Chondrocyte (in vitro differentiated cells): ENCODE measurements at places on chromosomes 5 and 9.

DNA sequence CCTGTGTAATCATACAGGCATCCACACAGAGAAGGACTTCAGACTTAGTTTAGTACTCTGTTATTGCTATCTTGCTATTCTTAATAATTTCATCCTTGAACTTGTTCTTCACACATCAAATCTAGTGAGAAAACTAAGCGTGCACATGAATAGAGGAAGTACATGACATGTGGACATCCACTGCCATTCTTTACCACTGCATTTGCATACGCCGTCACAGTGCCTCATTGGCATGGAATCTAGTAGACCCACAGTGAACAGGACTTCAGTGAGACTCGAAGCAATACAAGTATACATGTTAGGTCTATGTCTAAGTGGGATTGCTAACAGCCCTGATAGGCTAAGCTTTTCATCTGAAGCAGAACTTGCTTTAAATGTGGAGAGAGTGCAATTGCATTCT is 592.1 kb downstream of the TLE4 start:
- no peak for DNase-seq

DNA sequence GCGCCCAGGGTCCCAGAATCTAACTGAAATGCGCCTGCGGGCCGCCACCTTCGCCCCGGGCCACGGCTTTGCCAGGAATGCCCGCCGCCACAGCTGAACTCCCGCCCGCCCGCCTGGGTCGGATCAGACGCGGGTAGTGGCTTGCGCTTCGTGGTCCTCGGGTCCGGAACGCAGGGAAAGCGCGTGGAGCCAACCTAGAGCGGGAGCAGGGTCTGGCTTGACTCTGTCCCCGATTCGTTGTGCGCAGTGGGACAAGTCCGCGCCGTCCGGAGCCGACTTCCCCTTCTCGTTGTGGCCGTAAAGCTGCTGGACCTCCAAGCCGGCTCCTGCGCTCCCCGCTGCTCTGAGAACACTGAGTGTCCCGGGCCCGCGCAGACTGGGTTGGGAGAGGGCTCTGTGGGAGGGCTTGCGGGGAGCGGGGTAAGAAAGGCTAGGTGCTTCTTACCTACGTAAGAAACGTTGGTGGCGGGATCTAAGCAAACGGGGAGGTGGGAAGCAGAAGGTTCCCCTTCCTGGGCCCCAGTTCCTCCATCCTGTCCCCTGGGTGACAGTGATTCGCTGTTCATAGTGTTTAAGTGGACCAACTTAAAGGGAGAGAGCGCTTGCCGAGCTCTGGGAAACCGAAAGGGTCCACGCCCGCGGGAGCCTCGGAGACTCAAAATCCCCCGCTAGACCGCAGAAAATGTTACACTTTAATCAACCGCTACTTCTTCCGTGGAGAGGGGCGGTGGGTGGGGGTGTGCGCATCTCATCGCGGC is 4.4 kb upstream of the FOXE1 start:
- no peak for DNase-seq

DNA sequence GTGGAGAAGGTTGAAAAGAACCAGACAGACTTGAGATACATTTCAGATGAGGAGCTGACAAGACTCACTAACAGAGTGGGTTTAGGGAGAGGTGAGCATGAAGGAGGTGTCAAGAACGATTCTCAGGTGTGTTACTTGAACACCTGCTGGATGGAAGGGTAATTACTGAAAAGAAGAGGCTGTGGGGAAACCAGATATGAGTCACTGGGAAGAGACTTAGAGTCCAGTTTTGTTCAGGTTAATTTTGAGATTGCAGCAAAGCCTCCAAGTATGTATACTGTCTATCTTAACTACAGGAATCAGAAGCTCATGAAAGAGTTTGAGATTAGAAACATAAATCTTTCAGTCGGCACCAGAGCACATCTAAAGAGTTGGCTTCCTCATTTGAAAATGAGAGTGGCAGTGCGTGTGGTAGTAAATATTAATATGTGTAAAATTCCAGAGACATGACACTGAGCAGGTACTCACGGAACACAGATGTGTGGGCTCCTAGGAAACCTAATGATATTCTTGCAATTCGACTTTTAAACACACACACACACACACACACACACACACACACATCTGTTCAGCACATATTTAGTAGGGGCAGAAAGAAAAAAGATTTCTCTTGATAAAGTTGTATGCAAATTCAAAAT is 197.1 kb downstream of the CDH18 start:
- DNase-seq = no peak

GRCh38 chr5:38500573-38501260 is 55.7 kb downstream of the LIFR start:
- no peak for DNase-seq

- DNase-seq = no peak
Observed at GRCh38 chr5:177514541-177514940, 2.2 kb downstream of the DDX41 start.

DNA sequence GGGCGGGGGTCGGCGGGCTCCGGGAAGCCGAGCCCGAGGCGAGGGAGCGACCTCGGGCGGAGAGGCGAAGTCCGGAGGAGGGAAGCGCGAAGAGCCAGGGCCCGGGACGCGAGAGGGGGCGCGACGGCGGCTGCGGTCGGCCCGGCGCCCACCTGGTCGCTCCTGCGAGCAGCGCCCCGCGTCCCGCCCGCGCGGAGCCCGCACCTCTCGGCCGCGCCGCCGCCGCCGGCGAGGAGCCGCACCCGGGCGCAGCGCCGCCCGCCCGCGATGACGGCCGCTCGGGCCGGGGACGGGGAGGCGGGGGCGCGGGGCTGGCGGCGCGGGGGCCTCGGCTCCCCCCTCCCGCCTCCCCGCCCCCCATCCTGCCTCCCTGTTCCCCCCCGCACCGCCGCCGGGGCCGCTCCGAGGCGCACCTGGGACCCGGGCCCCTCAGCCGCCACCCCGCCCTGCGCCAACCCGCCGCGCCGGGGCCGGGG is 2.6 kb downstream of the NR5A1 start:
- DNase-seq = no peak

GRCh38 chr5:10702040-10702629 is 58.9 kb downstream of the DAP start:
- no peak for DNase-seq

- no peak for DNase-seq
Observed at GRCh38 chr9:114115654-114116125, 16.6 kb upstream of the KIF12 start.

GRCh38 chr9:84166891-84167290 is 173.7 kb downstream of the SLC28A3 start:
- no peak for DNase-seq

- peak; percentile 94 for DNase-seq
Observed at GRCh38 chr9:138120072-138120471, 242.5 kb downstream of the CACNA1B start.

DNA sequence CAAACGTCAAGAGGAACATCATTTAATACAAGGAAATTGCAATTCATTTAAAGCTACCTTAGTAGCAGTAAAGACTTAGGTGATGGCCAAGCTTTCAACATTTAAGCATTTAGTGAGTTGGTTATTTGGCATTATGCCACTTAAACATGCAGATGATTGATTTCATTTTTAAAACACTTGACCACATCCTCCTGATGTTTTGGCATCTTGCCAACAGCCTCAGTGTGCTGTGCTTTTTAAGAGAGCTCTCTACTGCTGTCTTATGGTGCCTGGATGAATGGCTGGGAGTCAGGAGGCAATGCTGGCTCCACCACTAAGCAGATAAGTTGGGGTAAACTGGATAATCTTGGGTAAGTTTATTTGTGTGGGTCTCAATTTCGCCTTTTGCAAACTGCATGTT is 364.5 kb downstream of the MAN2A1 start:
- no peak for DNase-seq

GRCh38 chr5:138807182-138807581 is 54.0 kb downstream of the CTNNA1 start:
- DNase-seq = no peak

- DNase-seq = no peak
Observed at GRCh38 chr9:23779220-23779619, 46.8 kb downstream of the ELAVL2 start.

- no peak for DNase-seq
Observed at GRCh38 chr5:142758062-142758795, 11.9 kb upstream of the ARHGAP26 start.

GRCh38 chr5:83337453-83338035 is 134.0 kb upstream of the VCAN start:
- DNase-seq = no peak

DNA sequence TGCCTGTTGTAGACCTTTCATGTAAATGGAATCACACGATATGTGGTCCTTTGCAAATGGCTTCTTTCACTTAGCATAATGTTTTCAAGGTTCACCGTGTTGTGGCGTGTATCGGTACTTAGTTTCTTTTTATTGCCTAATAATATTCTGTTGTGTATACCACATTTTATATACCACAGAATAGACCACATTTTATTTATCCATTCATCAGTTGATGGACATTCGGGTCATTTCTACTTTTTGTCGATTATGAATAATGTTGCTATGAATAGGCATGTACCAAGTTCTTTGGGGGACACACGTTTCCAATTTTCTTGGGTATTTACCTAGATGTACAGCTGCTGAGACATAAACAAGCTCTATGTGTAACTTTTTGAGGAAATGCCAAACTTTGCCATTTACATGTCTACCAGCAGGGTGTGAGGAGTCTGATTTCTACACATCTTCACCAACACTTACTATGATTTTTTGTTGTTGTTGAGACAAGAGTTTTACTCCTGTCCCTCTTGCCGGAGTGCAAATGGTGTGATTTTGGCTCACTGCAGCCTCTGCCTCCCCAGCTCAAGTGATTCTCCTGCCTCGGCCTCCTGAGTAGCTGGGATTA is 144.7 kb downstream of the RGS3 start:
- DNase-seq = no peak

DNA sequence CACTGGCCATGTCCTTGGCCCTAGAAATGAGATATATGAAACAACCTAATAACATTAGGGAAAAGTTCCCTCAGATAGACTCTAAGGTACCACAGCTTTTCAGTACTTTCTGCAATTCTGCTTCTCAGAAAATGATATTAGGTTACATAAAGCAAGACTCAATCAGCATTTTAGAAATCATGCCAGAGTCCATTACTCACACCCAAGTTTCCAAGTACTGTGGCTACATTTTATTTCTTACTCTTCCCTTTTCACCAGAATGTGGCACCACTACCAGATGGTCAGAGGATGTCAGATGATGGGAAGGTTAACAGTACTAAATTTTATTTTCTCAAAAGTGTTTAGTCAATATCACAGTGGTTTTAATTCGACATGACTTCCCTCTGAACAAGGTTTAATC is 217.2 kb downstream of the MLLT3 start:
- DNase-seq = no peak

GRCh38 chr9:4106760-4107143 is 193.1 kb downstream of the GLIS3 start:
- DNase-seq = no peak

DNA sequence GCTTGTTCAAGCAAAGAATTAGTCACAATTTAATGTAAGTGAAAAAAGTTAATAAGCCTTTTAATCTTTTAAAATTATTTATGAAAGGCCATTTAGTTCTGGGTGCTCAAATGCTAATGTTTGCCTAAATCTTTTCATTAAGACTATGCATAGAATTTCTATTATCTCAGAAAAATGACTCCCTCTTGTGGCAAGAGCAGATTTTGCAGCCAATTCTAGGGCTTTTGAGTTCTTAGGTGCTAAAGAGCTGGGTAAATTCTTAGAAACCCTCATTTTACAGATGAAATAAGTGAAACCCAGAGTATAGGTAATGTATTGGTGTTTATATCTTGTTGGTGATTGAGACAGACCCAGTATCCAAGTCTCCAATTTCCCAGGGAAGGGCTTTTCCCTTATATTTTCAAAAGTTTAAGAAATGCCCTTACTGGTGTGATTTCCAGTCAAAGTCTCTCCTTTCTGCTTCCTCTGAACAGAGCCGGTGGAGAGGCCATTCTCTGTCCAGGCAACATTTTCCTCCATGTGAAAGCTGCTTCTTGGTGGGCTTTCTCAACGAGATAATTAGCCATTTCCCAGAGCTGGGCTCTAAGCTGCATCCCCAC is 24.1 kb upstream of the PCSK5 start:
- no peak for DNase-seq

DNA sequence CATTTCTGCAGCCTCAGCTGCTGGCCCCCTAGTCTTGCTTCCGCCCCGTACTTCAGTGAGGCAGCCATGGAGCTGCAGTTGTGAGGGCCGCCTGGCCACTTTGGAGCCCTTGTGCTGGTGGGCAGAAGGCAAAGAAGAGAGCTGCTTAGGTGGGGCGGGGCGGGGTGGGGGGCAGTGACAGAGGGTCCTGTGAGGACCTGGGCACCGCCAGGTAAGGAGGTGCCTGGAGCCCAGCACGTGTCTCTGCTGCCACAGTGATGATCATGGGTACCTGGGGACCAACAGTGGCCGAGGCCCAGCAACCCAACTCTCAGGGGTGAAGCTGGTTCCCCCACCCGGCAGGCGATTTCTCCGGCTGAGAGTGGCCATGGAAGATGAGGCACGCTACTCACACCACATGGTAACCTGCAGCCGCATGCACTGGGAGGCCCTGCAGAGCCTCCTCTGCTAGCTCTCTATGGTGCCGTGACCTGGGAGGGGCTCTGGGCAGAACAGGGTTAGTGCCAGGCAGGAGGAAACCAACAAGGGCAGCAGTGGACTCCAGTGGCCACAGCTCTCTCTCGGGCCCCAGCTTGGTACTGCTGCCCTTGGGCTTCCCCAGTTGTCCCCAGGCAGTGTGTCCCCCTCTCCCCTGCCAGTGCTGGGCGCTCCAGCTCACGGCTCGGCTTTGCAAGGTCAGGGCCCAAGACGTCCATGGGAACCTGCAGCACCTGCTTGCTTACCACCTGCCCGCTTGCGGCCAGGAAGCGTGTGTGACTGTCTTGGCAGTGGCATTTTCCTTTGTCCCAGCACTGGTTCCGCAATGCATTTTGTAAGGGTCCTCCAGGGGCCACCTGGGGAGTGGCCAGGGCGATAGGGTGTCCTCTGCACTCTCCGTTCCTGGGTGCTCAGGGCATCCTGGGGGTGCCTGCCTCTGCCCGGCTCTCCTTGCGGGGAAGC is 24.0 kb downstream of the NDUFS6 start:
- DNase-seq = no peak
